Stimulated activated CD8-positive, alpha-beta memory T cell treated with anti-CD3 and anti-CD28 coated beads, Interleukin-7, amount 100 ng/mL, for 48 hours (primary cell): ENCODE measurements at places on chromosomes 12 and 14.

DNA sequence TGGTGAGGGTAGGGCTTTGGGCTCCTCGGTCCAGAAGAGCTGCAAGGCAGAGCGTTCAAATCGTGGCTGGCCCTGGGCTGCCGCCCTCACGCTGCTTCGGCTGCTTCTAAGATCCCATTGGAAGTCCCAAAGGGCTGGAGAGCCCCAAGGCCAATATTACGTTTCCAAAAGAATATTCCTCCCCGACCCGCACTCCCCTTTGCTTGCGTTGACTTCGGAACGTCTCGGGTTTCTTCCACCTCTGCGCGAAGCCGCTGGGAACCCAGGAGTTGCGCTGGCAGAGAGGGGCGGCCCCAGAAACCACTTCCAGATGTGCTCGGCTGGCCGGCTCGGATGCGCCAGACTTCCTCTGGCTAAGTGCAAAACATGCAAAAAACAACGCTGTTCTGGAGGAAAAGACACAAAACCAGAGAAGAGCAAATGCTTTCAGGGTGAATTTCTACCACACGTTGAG lies at the start of gene GLT8D2:
Gene GLT8D2, minus strand, starts transcription at position 285 of the 454 bp plus-strand sequence. CDS start 30,539 bp downstream, outside the sequence.
- DNase-seq: no peak

- no peak for DNase-seq
Observed at GRCh38 chr14:64464651-64465050, 648 bp upstream of the AKAP5 start.

DNA sequence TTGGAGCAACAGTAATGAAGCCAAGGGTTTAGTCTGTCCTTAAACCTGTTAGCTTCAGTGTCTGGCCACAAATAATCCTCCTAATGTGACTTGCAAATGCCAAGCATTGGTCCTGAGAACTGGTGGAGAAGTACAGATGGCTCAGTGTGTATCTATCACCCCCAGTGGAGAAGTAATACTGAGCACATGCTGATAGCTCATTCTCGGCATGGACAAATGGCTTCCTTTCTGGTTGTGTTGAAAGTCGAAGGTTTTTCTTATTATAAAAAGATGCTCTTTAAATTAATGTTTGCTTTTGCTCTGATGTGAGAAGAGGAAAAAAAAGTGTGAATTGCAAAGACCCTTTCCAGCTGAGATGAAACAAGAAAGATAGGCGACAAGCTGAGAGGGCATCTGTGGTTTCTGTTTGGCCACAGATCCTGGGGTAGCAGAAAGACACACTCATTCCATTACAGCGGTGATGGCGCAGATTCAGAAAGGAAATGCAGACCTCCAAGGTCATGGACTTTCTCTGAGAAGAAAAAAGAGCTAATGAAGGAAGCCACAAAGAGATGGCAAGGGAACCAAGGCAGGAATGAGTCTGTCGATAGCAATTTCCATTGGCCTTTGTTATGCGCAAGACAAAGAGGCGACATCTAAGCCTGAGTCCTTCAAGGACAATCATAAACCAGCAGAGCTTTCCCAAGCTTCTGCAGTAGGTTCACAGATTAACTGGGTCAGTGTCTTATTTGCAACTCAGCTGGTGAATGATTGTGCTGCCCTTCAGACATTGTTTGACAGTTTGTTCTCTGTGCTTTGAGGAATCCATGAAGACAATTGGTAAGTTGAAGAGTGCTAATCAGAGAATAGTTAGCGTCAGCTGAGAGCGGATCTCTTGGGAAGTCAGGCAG lies 155.5 kb upstream of the RGS6 start:
- DNase-seq: no peak

DNA sequence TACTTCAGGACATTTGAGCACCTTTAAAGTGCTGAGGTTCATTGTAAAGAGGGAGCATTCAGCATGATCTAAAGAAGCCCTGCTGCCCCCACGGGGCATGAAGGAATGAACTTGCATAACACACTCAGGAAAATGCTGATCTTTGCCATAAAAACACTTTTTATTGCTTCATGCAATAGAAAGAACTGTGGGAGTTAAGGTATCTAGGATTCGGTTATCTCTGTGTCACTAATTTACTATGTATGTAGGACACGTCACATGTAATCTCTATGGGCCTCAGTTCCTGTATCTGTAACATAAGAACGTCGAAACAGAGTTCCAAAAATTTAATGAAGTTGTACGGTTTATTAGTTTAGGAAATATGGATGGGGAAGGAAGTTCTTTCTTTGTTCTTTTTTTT lies 33.0 kb downstream of the BTBD7 start:
- DNase-seq: no peak

GRCh38 chr14:65366802-65367565 lies 45.5 kb upstream of the FUT8 start:
- no peak for DNase-seq

GRCh38 chr12:3308063-3308462 lies 182.9 kb upstream of the PRMT8 start:
- DNase-seq: no peak

DNA sequence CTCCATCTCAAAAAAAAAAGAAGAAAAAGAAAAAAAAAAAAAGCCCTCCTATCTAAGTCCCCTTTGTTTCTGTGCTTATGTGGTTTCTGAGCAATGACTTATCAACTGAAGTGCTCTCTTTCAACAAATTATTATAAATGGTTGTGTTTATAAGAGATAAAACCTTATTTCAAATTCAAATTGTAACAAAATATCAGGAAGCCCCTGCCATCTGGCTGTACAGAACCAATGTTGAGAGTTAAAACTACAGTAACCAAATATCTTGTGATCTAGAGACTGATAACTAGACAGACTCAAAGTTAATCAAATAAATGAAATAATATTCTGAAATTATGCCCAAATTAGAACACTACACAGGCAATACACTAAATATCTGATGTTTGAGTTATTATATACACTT lies 143.0 kb upstream of the CPNE8 start:
- DNase-seq: no peak

DNA sequence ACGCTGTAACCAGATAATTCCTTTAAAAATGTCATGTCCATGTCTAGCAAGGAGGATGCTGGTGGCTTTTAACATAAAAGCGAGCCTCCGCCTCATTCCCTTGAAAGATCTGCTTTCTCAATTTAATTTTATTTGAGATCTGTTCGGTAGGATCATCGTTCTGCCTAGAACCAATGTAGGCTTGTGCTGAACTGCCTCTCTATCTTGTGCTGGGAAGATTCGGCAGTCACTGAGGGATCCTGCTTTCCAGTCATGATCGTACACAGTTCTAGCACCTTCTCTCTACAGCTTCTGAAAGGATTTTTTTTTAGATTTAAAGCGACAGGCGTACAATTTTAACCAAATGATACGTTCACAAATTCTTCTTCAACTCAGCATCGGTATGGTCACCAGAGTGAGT lies 54.3 kb downstream of the PEBP1 start:
- no peak for DNase-seq

DNA sequence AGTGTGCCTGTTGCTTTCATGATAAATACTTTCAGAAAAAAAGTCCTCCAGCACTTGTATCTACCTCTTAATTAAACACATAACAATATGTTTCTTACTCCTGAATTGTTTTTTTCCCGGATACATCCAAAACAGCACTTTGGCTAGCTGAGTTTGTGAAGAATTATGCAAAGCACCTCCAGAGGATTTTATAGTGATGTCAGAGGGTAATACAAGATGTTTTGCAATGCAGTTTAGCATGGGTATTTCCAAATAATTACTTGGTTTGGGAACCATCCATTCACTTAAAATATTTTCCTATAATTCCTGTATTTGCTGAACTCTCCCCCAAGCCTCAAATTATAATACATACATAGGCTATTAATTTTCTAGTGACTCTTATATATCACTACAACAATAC lies 37.7 kb upstream of the DBX2 start:
- no peak for DNase-seq

- DNase-seq: no peak
Observed at GRCh38 chr14:75003250-75004027, 718 bp downstream of the EIF2B2 start.

- DNase-seq: no peak
Observed at GRCh38 chr14:58659846-58660245, 22.1 kb downstream of the DACT1 start.

GRCh38 chr12:80261403-80261802 lies 162.1 kb downstream of the OTOGL start:
- DNase-seq: no peak

GRCh38 chr12:46904406-46905238 lies 78.8 kb upstream of the SLC38A4 start:
- no peak for DNase-seq

- DNase-seq: no peak
Observed at GRCh38 chr12:119803381-119803791, 73.7 kb downstream of the CIT start.

DNA sequence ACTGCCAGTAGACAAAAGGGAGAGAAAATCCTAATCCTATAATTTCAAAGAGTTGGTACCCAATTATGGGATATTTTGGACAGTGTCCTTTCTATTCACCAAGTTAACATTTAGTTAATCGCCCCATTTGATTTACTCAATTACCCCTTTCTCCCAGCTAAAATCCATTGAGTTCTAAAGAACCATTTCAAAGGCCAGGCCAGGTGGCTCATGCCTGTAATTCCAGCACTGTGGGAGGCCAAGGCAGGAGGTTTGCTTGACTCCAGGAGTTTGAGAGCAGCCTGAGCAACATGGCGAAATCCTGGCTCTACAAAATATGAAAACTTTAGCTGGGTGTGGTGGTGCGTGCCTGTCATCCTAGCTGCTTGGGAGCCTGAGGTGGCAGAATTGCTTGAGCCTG lies 5.5 kb upstream of the GPR19 start:
- DNase-seq: no peak

GRCh38 chr12:82486524-82487235 lies 128.4 kb downstream of the METTL25 start:
- DNase-seq: no peak

DNA sequence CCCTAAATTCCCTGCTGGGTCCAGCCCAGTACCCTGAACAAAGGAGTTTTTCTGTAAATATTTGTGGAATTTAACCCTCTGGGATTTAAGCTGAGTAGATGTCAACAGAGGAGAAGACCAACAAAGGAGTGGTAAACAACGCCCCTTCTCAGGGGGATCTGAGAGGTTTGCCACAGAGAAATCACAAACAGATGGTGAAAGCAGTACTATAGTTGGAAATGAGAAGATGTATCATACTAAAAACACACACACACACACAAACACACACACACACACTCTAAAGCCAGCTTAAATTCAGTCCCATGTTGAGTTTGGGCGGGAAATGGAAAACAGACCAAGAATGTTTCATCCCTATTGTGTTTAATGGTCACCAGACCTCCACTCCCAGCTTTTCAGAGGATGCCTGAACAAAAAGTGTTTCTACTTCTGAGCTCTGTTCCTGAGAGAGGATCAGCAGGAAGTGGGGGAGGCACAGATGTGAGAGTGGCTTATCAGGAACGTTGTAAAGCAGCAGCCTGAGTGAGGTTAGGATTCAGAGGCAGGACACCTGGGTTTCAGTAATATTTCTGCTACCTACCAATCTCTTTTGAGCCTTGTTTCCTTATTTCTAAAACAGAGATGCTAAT lies 3.2 kb downstream of the BIN2 start:
- DNase-seq: no peak

- DNase-seq: no peak
Observed at GRCh38 chr12:94290353-94290752, 142.0 kb downstream of the PLXNC1 start.

DNA sequence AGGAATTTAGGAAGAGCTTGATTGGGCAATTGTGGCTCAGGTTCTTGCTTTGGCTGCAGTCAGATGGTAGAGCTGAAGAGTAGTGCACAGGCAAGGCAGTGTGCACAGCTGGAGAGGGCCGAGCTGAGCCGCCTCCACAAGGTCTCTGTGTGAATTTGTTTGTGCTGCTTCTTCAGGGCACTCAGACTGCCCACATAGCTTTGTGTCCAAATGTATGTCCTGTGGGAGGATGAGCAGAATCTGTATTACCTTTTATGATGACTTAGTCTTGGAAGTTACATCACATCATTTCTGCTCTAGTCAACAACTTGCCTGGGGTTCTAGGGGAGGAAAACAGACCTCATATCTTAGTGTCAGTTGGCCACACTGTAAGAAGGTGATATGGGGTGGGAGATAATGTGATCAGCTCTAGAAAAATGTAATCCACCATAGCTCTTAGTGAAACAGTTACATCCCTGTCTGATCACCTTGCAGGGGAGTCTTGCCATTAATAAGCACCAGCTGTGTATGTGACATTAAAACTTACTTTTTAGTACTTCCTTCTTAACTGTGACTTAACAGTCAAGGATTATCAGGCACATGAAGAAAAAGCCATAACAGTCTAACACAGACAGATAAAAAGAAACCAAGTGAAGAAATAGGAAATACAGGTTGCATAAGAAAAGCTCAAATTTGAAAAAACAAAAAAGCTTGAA lies 53.4 kb downstream of the RCOR1 start:
- DNase-seq: no peak

DNA sequence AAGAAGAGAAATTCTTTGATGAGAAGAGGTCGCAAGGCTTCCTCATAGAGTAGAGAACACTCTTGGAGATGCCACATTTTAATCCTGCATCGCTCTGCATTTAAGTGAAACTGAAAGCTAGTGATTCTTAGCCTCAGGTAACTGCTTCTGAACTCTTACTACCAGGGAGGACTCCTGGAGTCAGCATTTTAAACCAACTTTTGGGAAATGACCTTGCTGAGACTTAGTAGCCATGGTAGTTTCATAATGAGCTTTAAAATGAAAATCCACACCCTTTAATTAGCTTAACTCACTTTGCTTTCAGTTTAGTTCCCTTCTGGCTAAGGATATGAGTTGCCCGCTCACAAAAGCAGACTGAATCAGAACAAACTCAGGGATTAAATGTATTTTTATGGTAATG lies 80.3 kb downstream of the SYNE2 start:
- DNase-seq: no peak

GRCh38 chr12:81222846-81223592 lies 145.1 kb downstream of the ACSS3 start:
- no peak for DNase-seq

GRCh38 chr14:59585891-59586554 lies 9.4 kb upstream of the CCDC175 start:
- DNase-seq: no peak

DNA sequence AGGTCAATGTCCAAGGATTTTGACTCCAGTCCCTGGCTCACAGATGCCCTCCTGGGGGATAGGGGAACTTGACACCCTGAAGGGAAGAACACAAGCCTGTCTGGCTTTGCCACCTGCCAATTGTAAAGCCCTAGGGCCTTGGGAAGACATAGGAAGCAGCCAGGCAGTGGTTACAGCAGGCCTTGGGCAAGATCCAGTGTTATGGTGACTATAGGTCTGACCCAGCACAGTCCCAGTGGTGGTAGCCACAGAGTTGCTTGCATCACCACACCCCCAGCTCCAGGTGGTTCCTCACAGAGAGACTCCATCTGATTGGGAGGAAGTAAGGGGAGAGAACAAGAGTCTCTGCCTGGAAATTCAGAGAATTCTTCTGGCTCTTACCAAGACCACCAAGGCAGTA lies 24.2 kb downstream of the OR6C68 start:
- no peak for DNase-seq
